Psoas muscle (tissue), 8 donors: ENCODE measurements at places on chromosomes 13 and 19. TPM values are rescaled to one million over a fixed set of nuclear protein-coding genes. Genes with fewer than 3 reads are reported as not detected.

- H3K27ac ChIP-seq = no peak overlapping the region
- H3K4me3 ChIP-seq = no peak overlapping the region
- no peak for DNase-seq
- no peaks in the 10 kb centered on the region for H3K27me3 ChIP-seq
These were observed 45.1 kb downstream of the OLFM4 start for GRCh38 chr13:53073711-53074110.

DNA sequence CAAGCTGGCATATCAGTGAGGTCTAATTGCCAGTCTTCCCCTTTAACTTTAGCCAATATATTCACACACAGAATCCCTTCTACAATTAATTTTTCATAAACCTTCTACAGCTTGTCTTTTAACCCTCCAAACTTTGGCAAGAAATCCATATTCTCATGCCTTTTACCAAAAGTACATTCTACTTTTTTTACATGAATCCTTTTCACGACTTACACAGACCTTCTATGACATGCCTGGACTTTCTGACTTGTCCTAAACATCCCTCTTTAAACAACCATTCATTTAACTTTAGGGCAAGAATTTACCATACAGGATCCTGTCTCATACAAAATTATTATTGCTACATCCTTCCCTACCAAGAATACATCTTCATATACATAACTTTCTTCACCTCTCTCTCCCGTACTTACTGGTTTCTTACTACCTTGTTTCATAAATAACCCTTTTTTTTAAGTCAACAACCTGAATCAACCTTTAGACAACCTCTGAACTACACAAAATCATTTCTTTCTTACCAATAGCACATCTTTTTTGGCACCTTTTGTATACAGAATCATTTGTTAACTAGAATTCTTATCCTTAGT lies 23.5 kb downstream of the ZNF544 start:
- H3K4me1 ChIP-seq = no peaks in the 10 kb centered on the region
- no peaks in the 10 kb centered on the region for H3K27me3 ChIP-seq
- H3K36me3 ChIP-seq = peaks cover 90% of the 10 kb centered on the region
- H3K4me3 ChIP-seq = no peak overlapping the region
- DNase-seq = no peak
- no peak overlapping the region for H3K27ac ChIP-seq

DNA sequence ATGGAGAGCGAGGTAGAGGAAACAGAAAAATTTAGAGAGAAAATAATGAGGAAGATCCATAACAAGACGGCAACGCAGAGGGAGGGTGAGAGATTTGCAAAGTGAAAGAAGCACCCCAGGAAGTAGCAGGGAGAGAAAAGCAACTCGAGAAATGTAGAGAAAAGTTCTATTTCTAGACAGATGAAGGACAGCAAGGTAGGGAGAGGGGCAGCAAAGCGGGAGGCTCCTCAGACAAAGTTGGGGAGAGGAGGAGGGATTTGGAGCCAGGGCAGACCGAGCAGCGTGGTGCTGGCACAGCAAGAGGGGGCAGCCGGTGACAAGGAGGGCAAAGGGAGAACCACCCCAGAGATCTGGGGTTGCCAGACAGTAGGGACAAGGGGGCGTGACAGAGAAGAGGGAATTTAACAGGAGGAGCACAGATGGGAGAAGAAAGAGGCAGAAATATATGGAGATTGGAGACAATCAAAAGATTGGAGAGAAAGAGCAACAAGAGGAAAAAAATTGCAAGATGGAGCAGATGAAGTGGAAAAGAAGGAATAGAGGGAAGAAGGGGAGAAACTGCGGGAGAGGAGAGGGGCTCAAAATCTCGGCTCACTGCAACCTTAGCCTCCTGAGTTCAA lies 989 bp downstream of the ZNF766 start:
- H3K36me3 ChIP-seq = peaks cover 12% of the 10 kb centered on the region
- peak overlapping the region; percentile 100 for H3K4me3 ChIP-seq
- no peaks in the 10 kb centered on the region for H3K27me3 ChIP-seq
- H3K4me1 ChIP-seq = peaks cover 17% of the 10 kb centered on the region
- peak overlapping the region; percentile 97 for H3K27ac ChIP-seq

- H3K27ac ChIP-seq = no peak overlapping the region
- no peaks in the 10 kb centered on the region for H3K27me3 ChIP-seq
- H3K4me3 ChIP-seq = no peak overlapping the region
- no peaks in the 10 kb centered on the region for H3K36me3 ChIP-seq
- no peak for DNase-seq
These were observed 541.4 kb upstream of the SLITRK5 start for GRCh38 chr13:87129602-87130300.

DNA sequence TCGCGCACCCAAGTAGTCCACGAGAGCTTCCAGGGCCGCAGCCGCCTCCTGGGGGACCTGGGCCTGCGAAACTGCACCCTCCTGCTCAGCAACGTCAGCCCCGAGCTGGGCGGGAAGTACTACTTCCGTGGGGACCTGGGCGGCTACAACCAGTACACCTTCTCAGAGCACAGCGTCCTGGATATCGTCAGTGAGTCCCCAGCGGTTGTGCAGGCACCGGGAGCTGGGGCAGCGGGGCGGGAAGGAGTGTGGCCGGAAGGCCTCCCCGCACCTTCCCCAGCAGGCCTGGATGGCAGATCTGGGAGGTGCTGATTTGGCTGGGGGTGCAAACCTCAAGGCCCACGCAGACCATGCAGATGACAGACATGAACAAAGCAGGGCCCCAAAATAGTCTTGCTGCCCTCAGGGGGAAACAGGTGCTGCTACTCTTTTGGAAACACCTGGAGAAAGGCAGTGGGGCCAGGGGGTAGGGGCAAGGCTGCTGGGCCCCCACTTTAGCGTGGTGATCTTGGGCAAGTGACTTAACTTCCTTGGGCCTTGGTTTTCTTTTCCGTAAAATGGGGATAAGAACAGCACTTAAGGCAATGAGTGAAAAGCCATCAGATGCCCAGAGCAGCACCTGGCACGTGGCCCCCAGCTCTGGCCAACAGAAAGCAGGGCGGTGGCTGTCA lies 4.0 kb downstream of the MAG start:
- peaks cover 29% of the 10 kb centered on the region for H3K27me3 ChIP-seq
- H3K27ac ChIP-seq = no peak overlapping the region
- H3K36me3 ChIP-seq = no peaks in the 10 kb centered on the region
- H3K4me1 ChIP-seq = no peaks in the 10 kb centered on the region

- H3K27me3 ChIP-seq = no peaks in the 10 kb centered on the region
- H3K4me3 ChIP-seq = no peak overlapping the region
- no peak for DNase-seq
- no peak overlapping the region for H3K27ac ChIP-seq
These were observed 143.5 kb downstream of the DCT start for GRCh38 chr13:94335761-94336526.

NRTN gene
- not detected for total RNA-seq

RAD23A gene
- total RNA-seq = 704 TPM

DNA sequence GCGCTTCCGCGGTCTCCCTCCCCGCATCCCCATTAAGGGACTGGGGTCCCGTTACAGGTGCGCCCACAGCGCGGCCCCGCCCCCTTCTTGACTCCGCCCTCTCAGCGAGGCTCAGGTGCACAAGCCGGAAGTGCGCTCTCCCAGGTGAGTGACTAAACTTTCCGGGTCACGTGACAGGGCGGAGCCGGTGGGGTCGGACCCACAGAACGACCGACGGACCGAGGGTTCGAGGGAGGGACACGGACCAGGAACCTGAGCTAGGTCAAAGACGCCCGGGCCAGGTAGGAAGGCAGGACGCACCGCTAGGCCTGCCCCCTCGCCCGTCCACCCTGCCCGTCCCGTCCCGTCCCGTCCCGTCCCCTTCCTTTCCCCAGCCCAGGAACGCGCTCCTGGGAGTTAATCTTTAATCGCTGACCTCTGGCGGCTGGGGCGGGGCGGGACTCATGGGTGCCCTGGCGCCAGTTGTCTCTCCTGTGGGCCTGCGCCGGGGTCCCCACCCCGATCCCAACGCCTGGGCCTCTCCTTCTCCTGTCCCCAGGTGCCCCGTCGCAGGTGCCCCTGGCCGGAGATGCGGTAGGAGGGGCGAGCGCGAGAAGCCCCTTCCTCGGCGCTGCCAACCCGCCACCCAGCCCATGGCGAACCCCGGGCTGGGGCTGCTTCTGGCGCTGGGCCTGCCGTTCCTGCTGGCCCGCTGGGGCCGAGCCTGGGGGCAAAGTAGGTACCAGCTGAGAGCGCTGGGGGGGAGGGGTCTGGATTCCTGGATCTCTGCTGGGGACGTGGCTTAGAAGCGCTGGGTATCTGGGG lies at the start of gene CRB3:
CRB3 (plus strand) TSS at position 202 of the 804 bp plus-strand sequence; CDS start at position 633, 431 bp downstream.
- H3K27me3 ChIP-seq = no peaks in the 10 kb centered on the region
- no peaks in the 10 kb centered on the region for H3K4me1 ChIP-seq
- no peak within 1 kb of the TSS for H3K4me3 ChIP-seq
- DNase-seq = peak; percentile 22

- no peaks in the 10 kb centered on the region for H3K36me3 ChIP-seq
- no peak overlapping the region for H3K27ac ChIP-seq
- DNase-seq = no peak
- no peak overlapping the region for H3K4me3 ChIP-seq
- H3K4me1 ChIP-seq = no peaks in the 10 kb centered on the region
These were observed 1045.4 kb upstream of the MIR17HG start for GRCh38 chr13:90302107-90302506.

GRCh38 chr19:40279120-40279551 lies 6.0 kb downstream of the AKT2 start:
- H3K27me3 ChIP-seq = no peaks in the 10 kb centered on the region
- peaks cover 89% of the 10 kb centered on the region for H3K4me1 ChIP-seq
- peak overlapping the region; percentile 87 for H3K27ac ChIP-seq
- H3K36me3 ChIP-seq = no peaks in the 10 kb centered on the region

GRCh38 chr19:51690454-51691073 lies 2.6 kb upstream of the SPACA6 start:
- H3K36me3 ChIP-seq = no peaks in the 10 kb centered on the region
- DNase-seq = peak; percentile 80
- no peaks in the 10 kb centered on the region for H3K27me3 ChIP-seq
- H3K4me3 ChIP-seq = peak overlapping the region; percentile 86
- H3K27ac ChIP-seq = peak overlapping the region; percentile 79
- peaks cover 8% of the 10 kb centered on the region for H3K4me1 ChIP-seq

LILRB2 gene
- total RNA-seq = 0.79 TPM

PGLYRP2 gene
- total RNA-seq = not detected
